T-cell (primary cell): ENCODE measurements at places on chromosomes 2 and 18. TPM values are rescaled to one million over a fixed set of nuclear protein-coding genes. Genes with fewer than 3 reads are reported as not detected.

GRCh38 chr2:190088917-190089316, 26.4 kb upstream of the MSTN start:
- peak; percentile 34 for DNase-seq

DNA sequence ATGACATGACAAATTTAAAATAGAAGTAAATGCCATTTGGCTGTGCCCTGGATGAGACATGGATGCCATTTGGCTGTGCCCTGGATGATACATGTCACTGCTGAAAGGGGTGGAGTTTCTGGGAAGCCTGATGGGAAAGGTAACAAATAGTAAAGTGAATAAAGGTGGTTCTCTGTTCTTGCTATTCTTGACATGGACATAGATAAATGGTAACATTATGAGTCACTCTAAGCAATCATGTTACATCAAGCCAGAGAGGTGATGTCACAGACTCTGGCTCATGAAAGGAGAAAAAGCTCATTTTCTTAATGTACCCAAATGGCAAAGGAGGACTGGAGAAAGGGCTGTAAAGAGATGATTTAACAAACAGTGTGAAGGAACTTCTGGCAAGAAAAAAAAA, 86.4 kb downstream of the EML6 start:
- no peak for DNase-seq

- DNase-seq, result no peak
Observed at GRCh38 chr2:10423400-10423774, 24.7 kb downstream of the ODC1 start.

DNA sequence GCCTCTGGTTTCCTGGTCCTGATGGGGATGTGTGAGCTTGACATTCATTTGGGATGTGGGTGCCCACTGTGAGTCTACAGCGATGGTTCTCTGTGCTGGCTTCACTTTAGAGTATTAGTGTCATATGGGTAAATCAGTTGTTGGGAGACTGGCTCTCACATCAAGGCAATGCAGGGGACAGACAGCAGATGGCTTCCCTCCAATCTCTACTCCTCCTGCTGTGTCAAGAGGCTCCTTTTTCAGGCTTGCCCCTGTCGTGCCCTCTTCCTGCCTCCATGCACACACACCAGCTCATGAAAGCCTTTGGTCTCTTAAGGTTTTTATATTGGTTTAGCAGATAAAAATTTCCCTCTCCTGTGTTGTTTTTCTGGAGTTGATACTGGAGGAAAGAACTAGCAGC, 315.6 kb downstream of the RDH14 start:
- no peak for DNase-seq

- DNase-seq, result no peak
Observed at GRCh38 chr2:15652801-15653200, 61.1 kb downstream of the DDX1 start.

The CMPK2 gene
- 8.1 TPM for total RNA-seq

DNA sequence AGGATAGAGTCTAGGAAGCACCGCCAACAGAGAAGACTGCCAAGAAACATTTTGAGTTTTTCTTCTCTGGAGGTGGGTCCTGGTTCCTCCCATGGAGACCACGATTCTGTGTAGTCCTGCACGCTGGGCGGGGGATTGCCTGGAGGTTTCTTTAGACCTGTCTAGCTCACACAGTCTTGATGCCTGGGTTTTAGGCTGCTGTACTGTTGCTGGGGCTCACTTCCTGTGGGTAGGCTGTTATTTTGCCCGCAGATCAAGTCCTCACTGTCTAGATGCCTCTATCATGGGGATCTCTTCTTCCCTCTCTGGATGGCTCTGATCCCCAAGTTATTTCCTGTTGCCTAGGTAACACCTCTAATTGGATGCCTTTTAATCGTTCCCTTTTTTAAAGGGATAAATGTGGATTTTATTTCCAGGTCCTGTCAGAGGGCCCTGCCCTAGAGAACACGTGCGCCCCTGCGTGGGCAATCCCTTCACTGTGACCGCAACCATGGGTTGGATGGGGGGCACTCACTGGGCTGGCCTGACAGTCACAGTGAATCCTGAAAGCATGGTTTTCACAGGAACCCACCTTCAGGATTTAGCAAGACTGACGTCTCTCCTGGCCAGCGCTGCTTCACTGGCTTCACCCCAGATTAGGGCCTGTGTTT, 115.7 kb downstream of the MSH2 start:
- DNase-seq, result no peak

- no peak for DNase-seq
Observed at GRCh38 chr18:76432970-76433767, 61.9 kb downstream of the ZNF516 start.

The SULT1C4 gene
- total RNA-seq, result not detected

DNA sequence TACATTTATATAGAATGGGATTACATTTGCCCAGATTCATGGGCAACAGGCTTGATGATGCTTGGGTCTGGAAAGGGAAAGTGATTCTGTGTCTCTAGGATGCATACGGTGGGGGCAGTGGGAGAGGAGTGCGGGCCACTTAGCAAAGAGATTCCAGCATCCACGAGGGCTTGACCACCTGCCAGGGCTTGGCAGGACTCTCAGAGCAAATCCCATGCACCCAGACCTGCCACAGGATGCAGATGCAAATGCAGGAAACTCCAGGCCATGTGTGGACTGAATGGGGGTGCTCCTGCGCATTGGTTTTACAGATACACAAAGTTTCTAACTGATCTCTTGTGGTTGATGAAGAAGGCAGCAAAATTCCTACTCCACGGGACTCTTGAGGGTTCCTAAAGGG, 334.7 kb downstream of the CYRIA start:
- no peak for DNase-seq
